NCI-H226 (cell line): ENCODE measurements at places on chromosomes 4 and X.
A peak's percentile ranks its signal among the peaks of the same experiment; 100 is the strongest.

DNA sequence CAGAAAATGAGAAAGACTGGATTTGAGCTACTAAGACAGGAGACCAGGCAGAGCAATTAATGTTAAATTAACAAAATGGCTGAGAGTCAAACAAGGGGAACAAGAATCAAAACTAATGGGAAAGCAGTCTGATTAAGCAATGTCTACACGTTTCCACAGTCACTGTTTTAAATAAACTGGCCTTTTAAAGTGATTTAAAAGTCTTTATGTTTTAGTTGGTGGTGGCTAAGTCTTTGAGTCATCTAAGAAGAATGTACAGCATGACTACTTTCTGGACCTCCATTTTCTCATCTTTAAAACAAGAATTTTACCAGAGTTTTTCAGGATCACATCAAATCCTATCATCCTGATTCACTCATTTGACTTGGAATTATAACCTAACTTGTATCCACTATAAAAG lies 233.8 kb downstream of the ENOX2 start:
- DNase-seq: no peak

- no peak for DNase-seq
Observed at GRCh38 chrX:19332983-19333382, 10.7 kb upstream of the PDHA1 start.

DNA sequence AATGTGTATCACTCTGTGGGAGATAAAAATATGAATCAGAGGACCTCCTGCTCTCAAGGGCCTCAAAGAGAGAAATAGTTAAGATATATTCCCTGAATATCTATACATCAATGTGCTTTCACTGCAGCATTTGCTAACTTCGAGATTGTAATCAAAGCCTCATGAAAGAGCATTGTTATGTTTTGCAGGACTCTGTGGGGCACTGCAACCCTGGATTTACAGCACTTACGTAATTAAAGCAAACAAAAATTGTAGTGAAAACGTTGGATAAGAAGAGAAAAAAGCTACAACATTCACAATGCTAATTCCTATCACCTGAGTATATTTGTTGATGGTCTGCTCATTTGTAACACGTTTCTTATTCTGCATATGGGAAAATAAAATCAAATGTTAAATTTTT lies 48.0 kb downstream of the ETNPPL start:
- DNase-seq: no peak

- no peak for DNase-seq
Observed at GRCh38 chr4:829291-829690, 3.4 kb upstream of the CPLX1 start.

GRCh38 chrX:103756736-103757135 lies 19.9 kb upstream of the PLP1 start:
- no peak for DNase-seq

GRCh38 chr4:109077505-109077904 lies 225.0 kb downstream of the COL25A1 start:
- DNase-seq: peak; percentile 15

DNA sequence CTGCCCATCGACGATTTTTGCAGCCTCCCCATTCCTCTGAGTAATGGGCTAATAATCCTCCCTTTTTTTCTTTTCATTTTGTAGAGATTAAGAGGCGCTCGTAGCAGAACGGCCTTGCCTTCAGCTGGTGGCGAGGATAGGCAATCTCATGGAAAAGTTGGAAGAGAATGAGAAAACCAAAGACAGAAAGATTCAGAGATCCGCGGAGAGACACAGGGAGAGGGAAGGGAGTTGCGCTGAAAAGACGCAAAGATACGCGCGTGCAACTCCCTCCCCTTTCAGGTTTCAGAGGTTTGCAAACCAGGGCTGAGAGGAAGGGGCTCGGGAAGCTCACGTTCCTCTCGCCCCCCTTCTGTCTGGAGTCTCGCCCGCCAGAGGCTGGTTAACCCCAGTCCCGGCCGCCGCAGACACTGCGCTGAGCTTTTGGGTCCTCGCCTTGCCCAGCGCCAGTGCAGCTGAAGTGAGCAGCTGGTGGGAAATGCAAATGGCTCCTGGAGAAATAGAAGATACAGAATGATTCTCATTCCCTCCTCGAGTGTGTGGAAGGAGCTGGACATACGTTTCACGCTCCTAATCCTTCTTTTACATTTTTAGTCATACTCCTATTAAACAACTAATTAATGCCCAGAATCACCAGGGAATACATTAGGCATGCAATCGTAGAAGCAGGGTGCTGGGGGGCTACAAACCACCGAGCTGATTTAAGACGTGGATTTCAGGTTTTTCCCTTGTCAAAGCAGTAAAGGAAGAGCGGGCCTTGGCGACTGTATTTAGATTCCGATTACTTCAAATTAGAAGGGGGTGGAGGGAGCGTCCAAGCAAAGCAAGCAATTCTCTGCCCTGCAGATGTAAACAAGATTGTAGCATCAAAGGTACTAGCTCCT lies 16.6 kb upstream of the PITX2 start:
- DNase-seq: no peak

- no peak for DNase-seq
Observed at GRCh38 chrX:8728932-8729535, 2.9 kb downstream of the ANOS1 start.

- peak; percentile 55 for DNase-seq
Observed at GRCh38 chrX:56503941-56504673, 59.3 kb upstream of the UBQLN2 start.
